Fibroblast of upper back skin (primary cell): ENCODE measurements at places on chromosomes 3 and 15.
A peak's percentile ranks its signal among the peaks of the same experiment; 100 is the strongest.

DNA sequence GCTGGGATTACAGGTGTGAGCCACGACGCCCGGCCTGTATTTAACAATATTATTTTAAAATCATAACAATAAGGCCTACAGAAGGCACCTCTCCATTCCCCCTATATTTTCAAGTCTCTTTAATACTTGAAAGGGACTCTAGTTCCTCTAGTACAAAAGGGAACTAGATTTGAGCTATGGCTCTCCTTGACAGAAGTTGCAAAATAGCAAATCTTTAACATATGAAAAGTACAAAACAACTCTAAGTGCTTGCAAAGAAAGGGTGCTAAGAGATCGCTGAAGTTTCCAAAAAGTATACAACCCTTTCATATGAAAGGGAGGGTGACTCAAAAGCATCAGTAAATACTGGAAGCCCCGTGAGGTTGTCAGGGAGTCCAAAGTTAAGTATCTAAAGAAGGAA, 23.8 kb downstream of the AP3S2 start:
- no peak for DNase-seq

DNA sequence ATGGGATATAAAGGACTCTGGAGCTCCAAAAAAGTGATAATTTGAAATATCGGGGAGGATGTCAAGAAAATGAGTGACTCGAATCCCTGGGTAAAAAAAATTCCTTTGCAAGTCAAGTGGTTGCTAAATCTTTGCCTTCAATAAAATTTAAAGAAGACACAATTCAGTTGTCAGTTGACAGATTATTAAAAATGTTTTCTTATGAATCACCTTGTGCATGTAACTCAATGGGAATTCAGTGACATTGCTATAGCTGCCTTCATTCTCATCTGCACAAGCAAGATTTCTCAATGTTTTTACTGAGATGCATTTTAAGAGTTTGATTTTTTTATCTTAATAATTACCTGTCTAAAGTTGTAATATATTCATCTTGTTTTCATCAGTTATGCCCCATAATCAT, 264.0 kb upstream of the IL12A start:
- DNase-seq = peak; percentile 75

DNA sequence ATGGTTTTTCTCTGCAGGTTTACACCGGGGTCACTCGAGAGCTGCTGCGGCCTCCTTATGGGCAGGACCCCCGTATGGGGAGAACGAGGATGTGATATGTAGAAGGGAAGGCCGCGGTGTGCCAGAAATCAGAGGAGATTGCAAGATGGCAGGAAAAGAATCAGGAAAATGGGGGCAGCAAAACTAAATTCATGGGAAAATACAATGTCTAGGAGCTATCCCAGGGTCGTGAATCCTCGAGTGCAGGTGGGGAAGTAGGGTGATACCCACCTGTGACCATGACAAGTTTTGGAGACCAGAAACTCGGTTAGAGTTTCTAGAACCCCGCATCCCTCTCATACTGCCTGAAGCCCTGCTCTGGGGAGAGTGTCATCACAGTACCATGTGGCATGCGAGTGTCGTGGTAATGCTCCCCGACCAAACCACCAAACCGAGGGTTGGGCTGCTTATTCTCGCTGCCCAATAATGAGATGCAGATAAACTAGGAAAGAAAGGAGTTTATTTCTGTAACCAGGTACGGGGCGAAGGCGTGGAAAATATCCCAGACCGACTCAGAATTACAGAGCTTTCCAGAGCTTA, 781 bp downstream of the TRNT1 start:
- no peak for DNase-seq

- no peak for DNase-seq
Observed at GRCh38 chr15:78317145-78317836, 17.9 kb upstream of the SKIC8 start.

DNA sequence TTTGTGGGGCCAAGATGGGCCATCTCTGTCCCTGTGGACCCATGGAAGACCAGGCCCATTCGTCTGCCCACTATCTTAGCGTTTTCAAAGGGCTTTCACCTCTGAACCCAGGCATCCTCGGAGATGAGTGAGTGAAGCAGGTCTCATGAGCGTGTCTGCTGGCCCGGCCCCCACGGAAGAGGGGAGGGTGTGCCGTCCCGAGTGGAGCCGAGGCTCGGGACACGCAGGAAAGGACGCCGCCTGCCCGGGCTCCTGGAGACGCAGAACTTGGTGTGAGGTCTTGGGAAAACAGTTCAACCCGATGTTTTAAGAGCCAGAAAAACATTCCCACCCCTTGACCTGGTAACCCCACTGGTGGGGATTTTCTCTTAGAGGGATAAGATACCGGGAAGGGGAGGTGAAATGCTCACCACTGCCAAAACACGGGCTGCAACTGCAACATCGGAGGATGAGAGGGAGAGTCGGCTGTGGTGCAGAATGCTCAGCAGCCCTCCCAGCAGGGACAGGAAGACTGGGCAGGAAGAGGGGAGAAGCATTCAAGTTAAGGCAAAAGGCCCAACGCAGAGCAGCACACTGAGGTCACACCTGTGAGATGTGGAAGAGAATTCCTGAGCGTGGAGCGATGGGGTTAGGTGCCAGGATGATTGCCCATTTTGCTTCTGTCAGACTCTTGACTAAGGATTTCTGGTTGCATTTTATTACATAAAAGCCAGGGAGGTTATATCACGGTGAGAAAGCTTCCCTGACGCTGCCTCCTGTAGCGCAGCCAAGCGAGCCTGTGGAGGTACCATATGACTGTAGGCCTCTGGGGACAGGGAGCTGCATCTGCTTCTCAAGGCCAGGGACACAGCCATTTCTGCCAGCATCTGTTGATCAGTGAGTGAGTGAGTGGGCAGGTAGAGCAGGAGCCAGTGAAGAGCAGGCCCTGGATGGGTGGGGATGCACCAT, 14.1 kb upstream of the STAB1 start:
- no peak for DNase-seq

DNA sequence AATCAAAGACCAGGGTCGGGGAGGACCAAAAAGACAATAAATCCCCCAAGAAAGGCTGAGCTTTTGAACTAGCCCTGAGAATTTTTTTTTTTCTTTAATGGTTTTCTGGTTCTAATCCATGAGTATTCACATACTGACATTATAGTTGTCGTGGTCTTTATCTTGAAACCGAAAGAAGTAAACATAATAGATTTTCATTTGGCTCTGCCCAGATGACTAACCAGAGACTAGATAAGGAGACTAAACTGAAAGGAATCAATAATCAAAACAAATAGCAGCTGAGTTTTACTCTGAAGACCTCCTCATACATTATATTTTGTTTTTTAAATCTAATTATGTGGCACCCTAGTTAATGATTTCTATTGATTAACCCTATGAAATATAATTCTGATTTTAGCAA, 381.4 kb downstream of the CNTN3 start:
- no peak for DNase-seq

- DNase-seq = no peak
Observed at GRCh38 chr3:46971151-46971550, 5.4 kb downstream of the CCDC12 start.

DNA sequence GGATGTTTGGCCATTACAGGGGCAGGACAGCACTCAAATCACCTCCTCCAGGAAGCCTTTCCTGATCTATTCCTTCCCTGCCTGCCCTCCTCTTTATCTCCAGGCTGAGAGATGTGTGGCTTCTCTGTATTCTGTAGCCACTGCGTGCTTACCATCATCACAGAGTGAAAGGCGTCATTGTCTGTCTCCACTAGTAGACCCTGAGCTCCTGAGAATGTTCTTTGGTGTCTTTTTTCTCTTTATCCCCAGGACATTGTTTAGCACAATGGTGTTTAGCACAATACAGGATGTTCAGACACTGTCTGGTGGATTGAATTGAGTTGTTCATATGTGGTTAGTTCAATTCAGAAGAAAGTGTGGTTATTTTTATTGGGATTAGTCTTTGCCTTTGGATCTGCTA, 26.2 kb upstream of the LARS2 start:
- no peak for DNase-seq

DNA sequence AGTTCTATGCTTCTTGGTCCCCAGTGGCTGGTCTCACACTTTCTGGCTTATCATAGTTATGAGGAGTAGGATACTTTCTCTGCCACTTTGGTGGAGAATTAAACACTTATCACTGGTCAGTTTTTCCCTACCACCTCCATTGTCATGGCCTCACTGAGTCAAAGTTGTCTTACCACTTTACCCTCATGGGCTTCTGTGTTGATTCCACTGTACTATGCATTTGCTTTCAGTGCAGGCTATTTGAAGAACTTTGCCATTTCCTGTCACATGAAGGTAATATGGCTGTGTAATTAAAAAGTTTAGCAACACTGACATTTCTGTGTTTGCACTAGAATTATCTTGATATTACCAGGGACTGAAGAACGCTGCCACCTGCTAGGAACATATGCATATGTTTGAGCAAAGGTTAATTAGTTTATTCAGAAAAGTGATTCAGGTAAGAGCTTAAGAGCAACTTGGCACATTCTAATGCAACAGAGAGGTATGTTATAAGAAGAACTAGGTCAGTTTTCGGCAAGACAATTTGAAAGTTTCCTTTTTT, 377.3 kb downstream of the PDCD6IP start:
- DNase-seq = no peak

- no peak for DNase-seq
Observed at GRCh38 chr3:134486577-134487041, 752 bp downstream of the CEP63 start.

- no peak for DNase-seq
Observed at GRCh38 chr15:90262426-90262825, 3.0 kb upstream of the NGRN start.

GRCh38 chr3:160616311-160616710, 50.9 kb upstream of the KPNA4 start:
- no peak for DNase-seq

- peak; percentile 58 for DNase-seq
Observed at GRCh38 chr3:194489736-194490612, 3.2 kb upstream of the ATP13A3 start.

GRCh38 chr3:81953111-81953510, 191.7 kb upstream of the GBE1 start:
- DNase-seq = no peak

- no peak for DNase-seq
Observed at GRCh38 chr3:108093021-108093420, 2.2 kb upstream of the CD47 start.

GRCh38 chr3:48492461-48493202, 11.3 kb downstream of the SHISA5 start:
- peak; percentile 23 for DNase-seq

DNA sequence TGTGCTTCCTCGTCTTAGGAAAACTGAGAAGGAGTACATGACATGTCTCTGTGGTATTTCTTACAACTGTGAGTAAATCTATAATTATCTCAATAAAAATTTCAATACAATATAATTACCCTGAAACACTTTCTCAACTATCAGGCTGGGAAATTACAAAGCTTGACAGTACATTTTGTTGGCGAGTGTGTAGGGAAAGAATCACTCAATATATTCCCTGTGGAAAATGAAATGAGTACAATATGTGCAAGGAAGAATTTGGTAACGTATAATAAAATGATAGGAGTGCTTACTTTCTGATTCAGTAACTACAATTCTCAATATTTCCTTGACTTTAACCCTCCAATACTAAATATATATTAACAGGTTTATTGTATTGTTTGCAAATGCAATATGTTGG, 818.2 kb upstream of the CADM2 start:
- DNase-seq = no peak

GRCh38 chr15:38823263-38823662, 258.6 kb upstream of the RASGRP1 start:
- DNase-seq = no peak

DNA sequence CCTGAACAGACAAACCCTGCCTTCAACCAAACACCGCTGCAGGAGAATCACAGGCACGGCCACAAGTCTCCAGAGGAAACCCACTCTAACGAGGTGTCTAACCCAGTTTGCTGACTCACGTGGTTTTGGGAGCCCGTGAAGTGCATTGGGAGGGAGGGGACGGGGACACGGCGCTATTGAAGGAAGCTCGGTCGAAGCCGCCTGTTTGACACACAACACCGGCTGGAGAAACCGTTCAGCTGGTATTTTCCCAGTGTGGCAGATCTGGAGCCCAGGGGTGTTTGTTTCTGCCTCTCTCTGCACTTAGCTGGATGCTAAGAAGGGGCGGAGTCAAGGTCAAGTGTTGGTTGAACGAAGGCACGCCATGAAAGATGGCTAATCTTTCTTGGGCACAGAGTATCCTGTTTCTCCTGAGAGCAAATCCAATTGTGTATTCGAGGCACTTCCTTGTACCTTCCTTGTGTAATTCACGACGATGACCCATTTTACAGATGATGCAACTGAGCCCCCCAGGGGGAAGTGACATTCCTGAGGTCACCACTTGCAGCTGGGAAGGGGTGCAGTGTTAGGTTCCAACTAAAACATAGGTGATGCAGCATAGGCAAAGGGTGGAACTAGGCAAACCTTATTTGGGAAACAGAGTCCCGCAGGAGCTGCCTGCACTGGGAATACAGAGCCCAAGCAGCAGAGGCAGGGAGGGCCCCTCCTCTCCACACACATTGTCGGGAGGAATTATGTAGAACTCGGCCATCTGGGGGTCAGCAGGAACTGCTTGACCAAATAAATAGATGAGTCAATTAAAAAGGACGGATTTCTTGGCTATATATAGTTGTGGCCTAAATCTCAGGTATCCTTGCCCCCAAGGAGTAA, 22.5 kb downstream of the SLC6A6 start:
- no peak for DNase-seq

GRCh38 chr15:65132878-65133547, 595 bp downstream of the PDCD7 start:
- peak; percentile 12 for DNase-seq

GRCh38 chr3:124395162-124395561, 335.1 kb upstream of the UMPS start:
- DNase-seq = no peak

- DNase-seq = peak; percentile 98
Observed at GRCh38 chr3:113783463-113783862, 36.6 kb downstream of the ATP6V1A start.

DNA sequence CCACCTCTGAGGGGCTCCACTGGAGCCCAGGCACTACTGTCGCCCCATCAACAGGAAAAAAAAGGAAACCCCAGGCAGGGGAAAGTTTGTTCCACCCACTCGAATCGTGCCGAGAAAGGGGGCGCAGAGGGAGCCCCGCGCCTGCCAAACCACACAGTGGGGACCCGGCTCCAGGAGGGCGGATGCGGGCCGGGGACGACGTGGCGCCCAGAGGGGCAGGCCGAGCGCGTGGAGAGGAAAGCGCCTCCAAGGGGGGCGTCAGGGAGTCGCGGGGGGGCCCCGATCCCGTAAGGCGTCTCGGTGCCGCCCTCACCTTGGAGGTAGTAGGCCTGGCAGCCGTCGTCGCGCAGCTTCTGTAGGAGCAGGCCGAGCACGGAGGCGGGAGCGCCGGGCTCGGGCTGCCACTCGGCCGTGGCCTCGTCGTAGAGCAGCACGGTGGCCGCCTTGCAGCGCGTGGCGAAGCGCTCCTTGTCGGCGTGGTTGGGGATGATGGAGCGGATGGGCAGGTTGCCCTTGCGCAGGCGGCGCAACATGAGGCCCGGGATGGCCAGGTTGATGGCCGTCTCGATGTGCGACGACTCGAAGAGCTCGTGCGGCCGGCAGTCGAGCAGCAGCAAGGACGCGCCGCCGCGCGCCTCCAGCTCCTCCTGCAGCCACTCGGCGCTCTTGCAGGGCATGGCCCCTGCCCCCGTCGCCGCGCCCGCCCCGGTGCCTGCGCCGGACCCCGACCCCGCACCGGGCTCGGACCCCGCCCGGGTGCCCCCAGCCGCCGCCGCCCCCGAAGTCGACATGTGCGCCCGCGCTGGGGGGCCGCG, 627 bp downstream of the DUSP7 start:
- peak; percentile 28 for DNase-seq

- peak; percentile 28 for DNase-seq
Observed at GRCh38 chr3:53044711-53045517, 959 bp downstream of the SFMBT1 start.

- no peak for DNase-seq
Observed at GRCh38 chr3:48505968-48506504, 2.1 kb upstream of the SHISA5 start.

GRCh38 chr15:82043130-82043673, 2.6 kb downstream of the MEX3B start:
- peak; percentile 7 for DNase-seq
